Stimulated activated CD8-positive, alpha-beta memory T cell treated with anti-CD3 and anti-CD28 coated beads, Interleukin-7, amount 100 ng/mL, for 48 hours (primary cell): ENCODE measurements at places on chromosomes 2 and 18.

DNA sequence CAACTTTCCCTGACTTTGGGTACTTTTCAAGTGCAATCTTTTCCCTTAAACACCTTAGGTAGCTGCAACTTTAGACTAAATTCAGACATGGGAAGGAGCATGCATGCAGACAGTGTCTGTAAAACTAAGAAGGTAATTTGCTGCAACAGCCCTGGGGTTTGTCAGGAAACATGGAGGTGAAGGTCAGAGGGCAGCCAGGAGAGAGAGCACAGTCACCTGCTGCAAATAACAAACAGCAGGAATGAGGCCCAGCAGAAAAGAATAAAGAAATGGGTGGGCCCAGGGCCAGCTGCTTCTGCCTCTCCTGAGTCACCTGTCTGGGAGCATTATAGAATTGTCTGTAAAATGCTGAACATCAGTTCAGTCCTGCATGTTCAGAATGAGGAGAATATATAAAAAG is 35.2 kb downstream of the MTHFD2 start:
- no peak for DNase-seq

DNA sequence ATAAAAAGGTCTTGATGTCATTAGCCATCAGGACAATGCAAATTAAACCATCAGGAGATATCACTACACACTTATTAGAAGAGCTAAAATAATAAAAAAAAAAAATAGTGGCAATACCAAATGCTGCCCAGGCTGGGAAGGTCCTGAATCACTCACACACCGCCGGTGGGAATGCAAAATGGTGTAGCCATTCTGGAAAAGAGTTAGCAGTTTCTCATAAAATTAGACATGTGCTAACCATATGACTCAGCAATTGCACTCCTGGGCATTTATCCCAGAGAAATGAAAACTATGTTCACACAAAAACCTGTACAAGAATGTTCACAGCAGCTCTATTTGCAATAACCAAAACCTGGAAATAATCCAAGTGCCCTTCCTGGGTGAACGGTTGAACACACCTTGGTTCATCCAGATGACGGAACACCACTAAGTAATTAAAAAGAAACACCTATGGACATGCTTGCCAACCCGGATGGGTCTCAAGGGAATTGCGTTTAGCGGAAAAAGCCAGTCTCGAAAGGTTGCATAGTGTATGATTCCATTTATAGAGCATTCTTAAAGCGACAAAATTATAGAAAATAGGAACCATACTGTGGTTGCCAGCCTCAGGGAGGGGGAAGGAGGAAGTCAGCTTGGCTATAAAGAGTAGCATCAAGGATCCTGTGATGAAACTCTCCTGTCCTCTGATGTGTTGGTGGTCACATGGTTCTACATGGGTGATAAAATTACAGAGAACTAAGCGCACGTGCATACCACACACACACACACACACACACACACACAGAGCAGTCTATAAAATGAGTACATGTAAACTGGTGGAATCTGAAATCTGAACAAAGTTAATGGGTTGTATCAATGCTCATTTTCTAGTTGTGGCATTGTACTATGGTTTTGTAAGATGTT is 4.6 kb downstream of the MBP start:
- DNase-seq = no peak

GRCh38 chr2:179410552-179411356 is 146.1 kb upstream of the SESTD1 start:
- no peak for DNase-seq

DNA sequence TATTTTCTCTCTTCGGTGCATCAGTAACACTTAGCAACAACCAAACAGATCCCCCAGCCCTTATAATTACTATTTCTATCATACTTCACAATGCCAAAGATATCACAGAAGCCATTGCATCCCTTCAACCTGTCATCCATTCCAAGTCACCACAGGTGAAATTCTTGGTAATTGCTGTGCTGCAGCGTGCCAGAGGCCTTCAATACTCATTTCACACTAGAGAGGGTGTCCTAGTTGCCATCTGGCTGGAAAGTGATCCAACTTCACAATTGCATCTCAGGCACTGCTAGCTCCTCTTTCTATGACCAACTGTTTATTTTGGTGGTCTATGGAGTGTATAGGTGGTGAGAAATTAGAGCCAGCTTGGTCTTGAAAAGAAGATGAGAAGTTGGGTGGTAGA is 131.2 kb downstream of the NUP35 start:
- no peak for DNase-seq

- no peak for DNase-seq
Observed at GRCh38 chr2:158928965-158929364, 39.5 kb upstream of the TANC1 start.

DNA sequence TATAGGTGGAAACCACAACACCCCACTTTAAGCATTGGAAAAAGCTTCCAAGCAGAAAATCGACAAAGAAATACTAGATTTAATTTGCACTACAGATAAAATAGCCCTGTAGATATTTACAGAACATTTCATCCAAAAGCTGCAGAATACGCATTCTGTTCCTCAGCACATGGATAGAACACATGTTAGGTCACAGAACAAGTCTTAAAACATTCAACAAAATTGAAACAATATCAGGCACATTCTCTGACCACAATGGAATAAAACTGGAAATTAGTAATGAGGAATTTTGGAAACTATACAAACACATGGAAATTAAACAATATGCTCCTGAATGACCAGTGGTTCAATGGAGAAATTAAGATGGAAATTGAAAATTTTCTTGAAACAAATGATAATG is 27.8 kb upstream of the XDH start:
- DNase-seq = no peak

DNA sequence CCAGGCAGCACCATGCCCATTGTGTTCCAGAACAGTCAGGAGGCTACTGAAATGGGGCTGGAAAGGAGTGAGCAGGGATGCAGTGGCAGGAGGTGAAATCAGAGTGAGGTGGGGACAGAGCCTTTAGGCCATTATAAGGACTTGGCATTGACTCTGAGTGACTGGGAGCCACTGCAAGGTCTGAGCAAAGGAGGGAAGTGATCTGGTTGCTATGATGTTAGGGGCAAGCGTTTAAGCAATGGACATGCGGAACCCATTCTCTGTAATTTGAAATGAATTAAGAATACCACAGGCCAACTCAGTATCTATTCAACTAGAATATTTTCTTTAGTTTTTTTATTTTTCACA is 98.2 kb downstream of the DPP4 start:
- no peak for DNase-seq
